ENCODE measurements at places on chromosomes 2 and 18.

DNA sequence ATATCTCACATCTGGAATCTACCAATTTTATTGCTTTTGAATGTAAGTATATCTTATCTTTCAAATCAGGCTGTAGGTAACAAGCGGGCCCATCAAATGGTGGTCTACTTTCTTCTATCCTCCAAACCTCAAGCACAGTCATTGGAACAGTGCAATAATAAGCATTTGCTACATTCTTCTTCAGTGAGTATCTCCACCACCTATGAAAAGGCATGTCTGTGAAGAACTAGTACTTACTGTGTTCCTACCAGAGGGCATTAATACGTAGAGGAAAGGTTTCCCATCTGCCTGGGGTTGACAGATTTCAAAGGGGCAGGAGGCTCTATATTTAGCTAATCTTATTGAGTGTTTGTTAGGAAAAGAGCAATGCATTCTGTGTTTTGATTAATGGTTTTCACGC is 411.1 kb downstream of the NCKAP5 start:
- no peak for DNase-seq

DNA sequence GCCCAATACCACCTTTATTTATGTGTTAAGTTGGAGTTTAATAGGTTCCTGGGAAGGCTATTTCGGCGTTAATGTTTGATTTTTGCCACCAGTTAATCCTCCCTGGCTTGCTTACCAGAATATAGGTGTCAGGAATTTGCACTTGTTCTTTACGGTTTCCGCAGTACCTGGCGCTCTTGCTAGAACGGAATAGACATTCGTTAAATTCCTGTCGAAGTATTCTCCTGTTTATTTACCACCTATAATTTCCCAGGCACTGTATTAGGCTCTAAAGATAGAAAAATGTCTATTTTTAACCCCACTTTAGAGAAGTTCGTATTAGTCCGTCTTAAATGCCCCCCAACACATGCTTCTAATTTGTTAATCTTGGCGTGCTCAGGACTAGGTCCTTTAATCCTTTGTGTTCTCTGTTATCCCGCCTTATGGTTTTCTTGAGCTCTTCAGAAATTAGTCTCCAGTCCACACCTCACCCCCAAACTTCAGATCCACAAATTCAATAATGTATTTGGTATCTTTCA is 575 bp downstream of the CCDC150 start:
- DNase-seq = no peak

DNA sequence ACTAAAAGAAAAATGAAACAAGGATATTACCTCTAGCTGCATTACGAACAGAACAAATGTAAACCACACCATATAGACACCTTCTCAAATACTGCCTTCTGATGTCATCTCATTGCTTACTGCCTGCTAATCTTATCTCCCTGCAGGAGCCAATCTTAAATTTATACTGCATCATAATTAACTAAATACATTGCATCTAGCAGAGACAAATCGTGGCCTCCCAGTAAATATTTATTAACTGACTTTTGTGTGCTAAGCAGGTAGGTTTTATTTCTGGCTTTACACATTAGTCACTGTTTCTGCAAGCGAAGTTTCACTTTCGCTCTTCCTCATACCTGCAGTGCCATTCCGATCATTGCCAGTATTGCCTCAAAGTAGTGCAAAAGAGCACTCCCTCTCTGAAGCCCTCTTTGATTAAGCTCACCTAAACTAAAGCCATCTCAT is 67.5 kb downstream of the SPATS2L start:
- DNase-seq = peak; percentile 46

DNA sequence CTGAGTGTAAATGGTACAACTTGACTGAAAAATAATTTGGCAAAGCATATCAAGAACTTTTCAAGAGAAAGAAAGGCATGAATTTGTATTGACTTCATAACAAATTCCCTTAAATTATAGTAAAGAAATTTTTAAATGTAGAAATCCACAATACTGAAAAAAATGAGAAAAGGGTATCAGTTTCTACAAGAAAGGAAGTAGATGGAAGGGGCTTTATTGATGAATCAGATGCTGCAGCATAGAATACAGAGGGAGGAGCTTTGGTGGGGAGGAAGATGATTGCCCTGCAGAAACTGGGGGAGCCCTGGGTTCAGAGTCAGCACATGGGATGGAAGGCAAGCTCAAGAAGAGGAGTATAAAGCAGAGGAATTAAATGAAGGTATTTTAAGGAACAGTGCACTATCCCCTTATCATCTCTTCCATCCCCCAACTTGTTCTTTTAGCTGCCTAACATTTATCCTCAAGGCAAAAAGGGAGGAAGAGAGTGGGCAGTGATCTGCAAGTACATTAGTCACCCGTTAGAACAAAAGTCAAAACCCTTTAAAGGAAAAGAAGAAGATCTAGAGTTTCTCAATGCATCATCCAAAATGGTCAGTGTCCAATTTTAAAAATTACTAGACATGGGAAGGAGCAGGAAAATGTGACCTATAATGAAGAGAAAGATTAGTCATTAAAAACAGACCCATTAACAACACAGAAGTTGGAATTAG is 77.7 kb downstream of the KCTD18 start:
- DNase-seq = no peak

DNA sequence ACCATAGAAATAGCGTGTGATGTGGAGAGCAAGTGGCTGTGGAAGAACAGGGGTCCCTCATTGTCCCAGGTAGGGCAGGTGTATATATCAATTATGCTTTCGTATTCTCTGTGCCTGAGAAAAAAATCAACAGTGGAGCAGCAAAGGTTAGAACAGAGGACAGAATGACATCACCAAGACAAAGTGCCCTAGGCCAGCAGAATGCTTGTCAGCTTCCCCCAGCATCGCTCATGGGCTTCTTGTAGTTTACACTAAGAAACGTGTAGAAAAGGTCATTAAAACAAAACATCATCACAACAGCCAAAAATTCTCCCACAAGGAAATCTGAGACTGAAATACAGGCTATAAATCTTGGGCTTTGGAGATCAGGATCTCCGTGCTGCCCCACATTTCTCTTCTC is 288.0 kb downstream of the TDRD15 start:
- DNase-seq = no peak

DNA sequence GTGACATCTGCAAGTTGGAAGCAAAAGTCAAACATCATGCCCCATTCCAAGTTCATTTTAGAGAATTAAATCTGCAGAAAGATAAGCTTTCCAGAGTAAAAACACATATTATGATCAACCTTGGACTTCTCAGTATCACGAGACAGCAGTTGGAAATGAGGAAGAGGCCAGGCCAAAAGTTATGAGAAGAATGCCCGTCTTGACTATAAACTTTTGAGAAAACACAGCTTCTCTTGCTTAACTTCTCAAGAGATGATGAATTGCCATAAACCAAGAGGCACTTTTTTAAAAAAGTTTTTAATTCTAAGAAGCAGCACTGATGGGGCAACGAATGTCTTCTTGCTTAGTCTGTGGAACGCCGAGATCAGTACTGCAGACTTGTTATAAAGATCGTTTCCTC is 52.6 kb upstream of the NFU1 start:
- DNase-seq = no peak

- DNase-seq = no peak
Measured at GRCh38 chr2:181959508-181959907, 26.1 kb upstream of the PPP1R1C start.

DNA sequence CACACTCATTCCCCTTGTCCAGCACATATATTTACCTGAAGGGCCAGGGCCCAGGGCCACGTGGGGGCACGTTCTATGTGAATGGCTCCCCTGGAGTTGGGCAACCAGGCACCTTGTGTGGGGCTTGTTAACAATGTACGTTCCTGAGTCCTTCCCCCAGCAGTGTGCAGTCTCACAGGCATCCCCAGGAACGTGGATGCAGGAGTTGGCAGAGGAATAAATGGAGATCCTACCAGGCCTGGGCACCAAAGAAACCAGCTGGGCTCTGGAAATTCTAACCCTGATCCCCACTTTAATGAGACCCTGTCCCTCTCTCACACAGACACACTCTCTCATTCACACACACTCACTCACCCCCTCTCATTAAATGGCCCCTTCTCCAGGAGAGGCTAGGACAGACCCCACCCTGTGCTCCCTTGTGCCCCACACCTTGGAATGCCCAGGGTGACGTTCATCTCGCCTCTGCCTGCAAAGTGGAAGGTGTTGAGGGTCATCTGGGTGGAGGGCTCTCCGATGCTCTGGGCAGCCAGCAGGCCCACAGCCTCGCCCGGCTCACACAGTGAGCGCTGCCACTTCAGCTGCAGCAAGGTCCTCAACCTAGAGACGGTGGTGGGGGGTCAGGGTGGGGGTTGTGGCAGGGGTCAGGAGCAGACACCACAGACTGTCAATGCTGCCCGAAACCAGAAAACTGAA is 65.6 kb downstream of the POLR1A start:
- no peak for DNase-seq

DNA sequence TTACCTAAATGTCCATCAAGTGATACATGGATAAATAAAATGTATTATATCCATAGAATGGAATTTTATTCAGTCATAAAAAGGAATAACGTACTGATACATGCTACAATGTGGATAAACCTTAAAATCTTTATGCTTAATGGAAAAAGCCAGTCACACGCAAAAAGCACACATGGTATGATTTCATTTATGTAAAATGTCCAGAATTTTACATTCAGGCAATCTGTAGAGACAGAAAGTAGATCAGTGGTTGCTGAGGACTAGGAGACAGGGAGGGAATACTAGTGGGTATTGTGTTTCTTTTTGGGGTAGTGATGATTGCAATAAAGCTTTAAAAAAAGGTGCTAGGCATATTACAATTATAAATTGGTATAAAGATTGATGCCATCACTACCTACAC is 30.7 kb upstream of the CD302 start:
- no peak for DNase-seq

DNA sequence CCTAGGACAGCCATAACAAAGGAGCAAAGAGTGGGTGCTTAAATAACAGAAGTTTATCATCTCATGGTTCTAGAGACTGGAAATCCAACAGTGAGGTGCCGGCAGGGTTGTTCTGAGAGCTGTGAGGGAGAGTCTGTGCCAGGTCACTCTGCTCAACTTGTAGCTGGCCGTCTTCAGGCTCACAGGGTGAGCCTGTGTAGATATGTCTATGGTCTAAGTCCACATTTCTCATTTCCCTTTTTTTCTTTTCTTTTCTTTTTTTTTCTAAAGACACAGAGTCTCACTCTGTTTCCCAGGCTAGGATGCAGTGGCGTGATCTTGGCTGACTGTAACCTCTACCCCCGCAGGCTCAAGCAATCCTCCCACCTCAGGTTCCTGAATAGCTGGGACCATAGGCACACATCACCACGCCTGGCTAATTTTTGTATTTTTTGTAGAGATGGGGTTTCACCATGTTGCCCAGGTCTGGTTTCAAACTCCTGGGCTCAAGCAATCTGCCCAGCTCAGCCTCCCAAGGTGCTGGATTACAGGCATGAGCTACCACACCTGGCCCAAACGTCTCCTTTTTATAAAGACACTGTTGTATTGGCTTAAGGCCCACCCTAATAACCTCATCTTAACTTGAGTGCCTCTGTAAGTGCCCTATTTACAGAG is 142.2 kb downstream of the SP3 start:
- DNase-seq = no peak

GRCh38 chr2:11245322-11245721 is 90.1 kb downstream of the SLC66A3 start:
- no peak for DNase-seq

GRCh38 chr2:133130548-133131246 is 437.6 kb downstream of the NCKAP5 start:
- DNase-seq = no peak

DNA sequence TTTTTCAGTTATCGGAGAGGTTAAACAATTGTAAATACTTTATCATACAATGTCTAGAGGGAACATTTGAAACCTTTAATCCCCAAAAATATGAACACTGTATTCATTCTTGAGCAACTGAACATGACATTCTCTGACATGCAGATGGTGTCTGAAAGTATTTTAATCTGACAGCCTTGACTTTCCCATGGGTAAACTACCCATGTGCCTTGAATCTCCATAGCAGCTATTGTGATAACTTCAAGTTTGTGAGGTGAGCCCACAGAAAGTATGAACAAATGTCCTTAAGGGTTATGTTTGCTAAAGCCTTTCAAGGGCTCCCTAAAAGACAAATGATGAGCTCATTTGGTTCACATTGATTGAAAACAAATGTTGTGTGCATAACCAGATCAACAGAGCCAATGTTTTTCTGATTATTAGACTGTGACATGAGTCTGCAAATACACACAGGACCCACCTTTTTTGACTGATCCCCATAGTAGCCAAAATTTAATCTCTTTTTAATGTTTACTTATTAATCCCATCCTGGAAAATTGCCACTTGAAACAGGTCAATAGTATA is 1326.0 kb downstream of the LRP1B start:
- no peak for DNase-seq

DNA sequence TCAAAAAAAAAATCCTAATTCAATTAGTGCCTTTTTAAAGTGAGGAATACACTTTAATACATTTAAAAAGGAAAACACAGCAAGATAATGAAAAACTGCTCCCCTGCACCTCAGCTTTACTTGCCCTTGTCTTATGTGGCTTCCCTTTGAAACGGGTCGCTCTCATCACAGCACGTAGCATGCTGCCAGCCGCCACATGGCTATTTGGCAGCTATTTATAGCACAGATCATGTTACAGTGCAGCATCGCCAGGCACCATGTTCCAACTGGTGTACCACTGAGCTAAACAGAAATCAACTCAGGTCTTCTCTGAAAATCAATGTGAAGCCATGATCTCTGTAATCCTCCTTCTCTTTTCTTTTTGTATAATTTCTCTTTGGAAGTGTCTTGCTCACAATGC is 65.1 kb downstream of the TMEM182 start:
- no peak for DNase-seq

DNA sequence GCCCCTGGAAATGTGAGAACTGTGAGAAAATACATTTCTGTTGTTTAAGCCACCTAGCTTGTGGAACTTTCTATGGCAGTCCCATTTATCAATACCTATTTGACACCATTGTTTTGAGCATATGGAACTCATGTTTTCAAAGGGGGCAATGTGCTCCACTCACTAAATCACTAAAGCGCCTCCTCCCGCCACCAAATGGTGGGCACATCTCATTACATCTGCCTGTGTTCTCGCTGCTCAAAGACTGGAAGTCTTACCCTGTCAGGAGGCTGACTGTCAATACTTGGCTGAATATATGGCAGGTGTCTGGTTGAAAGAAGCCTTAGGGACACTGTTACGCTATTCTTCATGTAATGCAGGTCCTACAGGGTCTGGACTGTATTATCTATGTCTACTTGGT is 767.7 kb downstream of the TSN start:
- no peak for DNase-seq

DNA sequence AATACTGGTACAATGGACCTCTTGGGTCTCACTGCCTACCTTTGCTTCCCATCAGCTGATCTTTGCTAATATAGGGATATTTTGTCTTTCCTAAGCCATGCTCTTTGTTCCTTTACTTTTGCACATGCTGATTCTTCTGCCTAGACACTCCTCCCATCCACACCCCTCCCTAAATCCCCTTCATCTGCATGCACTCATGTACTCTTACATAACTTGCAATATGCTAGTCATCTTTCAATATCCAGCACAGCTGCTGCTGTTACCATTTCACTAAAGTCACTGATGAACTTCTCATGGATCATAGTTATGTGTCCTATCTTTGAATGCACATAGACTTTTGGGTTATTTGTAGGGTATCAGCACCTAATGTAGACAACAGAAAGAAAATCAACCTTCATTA is 18.5 kb upstream of the DTNA start:
- DNase-seq = no peak

GRCh38 chr18:36504928-36505327 is 207.4 kb downstream of the FHOD3 start:
- DNase-seq = no peak

- DNase-seq = no peak
Measured at GRCh38 chr2:72539071-72539552, 286.7 kb downstream of the EXOC6B start.
